ENCODE measurements at places on chromosomes 4 and X. TPM values are rescaled to one million over a fixed set of nuclear protein-coding genes. Genes with fewer than 3 reads are reported as not detected.

The SPANXC gene
- total RNA-seq = not detected

The ZNF732 gene
- 0.13 TPM for total RNA-seq

The MAGEA2 gene
- not detected for total RNA-seq

The ADAMTS3 gene
- 0.75 TPM for total RNA-seq

The DRP2 gene
- not detected for total RNA-seq

The MAGEC3 gene
- total RNA-seq = not detected

The SLC9A6 gene
- 12.5 TPM for total RNA-seq
